ENCODE measurements at places on chromosomes 12 and 14.

- DNase-seq: no peak
Measured at GRCh38 chr12:120172053-120172452, 22.5 kb downstream of the GCN1 start.

DNA sequence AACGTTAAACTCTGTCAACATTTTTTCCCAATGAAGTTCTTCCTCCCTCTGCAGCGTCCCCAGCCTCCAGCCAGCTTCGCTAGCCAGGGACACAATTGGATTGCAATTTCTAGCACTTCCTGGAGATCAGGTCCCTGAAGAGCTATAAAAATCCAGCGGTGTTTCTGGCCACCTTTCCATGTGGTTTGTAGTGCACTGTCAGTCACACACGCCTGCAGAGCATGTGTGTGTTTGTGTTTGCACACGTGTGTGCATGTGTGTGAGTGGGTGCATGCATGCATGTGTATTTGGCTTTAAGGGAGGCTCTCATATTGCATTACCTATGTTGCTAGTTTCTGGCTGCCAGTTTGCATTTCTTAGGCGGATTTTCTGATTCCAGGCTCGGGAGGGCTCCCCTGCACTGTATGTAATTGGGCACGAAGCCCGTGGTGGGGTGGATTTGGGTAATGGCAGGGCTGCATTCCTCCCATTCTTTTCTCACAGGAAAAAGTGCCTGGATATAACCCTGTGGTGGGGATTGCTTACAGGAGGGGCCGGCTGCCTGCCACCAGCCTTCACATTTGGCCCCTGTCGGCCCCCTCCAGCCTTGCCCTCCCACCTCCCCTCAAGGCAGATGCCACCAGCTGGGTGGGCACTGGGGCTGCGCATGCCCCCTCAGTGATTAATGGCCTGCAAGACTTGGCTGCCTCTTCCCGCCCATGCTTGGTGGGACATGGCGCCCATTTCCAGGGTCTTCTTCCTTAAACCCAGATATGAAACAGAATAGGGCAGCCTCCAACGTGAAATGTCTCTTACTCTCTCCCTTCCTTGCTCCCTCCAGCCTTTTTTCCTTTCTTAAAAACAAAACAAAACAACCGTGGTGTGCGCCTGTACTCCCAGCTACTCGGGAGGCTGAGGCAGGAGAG is 74.0 kb downstream of the TSPAN9 start:
- no peak for DNase-seq

- no peak for DNase-seq
Measured at GRCh38 chr12:69096669-69097335, 142.6 kb upstream of the CPSF6 start.

DNA sequence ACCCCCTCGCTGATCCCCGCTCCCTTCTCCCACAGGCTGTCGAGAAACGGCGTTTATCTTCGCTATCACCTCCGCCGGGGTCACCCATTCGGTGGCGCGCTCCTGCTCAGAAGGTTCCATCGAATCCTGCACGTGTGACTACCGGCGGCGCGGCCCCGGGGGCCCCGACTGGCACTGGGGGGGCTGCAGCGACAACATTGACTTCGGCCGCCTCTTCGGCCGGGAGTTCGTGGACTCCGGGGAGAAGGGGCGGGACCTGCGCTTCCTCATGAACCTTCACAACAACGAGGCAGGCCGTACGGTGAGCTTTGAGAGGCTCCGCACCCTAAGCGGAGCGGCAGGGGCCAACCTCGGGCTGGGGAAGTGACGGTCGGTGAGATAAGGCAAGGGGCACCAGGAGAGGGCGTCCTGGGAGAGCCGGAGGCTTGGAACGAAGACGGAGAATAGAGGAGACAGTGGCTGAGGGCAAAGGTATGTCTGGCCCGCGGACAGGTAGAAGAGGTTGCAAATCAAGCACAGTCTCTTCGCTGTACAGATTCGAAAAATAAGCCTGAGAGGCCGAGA is 2.3 kb downstream of the WNT1 start:
- no peak for DNase-seq

- DNase-seq: no peak
Measured at GRCh38 chr12:97482143-97482693, 19.6 kb downstream of the RMST start.

GRCh38 chr12:15931590-15932053 is 20.5 kb downstream of the DERA start:
- no peak for DNase-seq

- DNase-seq: no peak
Measured at GRCh38 chr12:47820631-47821345, 1.1 kb upstream of the HDAC7 start.

- no peak for DNase-seq
Measured at GRCh38 chr14:99816217-99816616, 23.0 kb downstream of the EML1 start.

DNA sequence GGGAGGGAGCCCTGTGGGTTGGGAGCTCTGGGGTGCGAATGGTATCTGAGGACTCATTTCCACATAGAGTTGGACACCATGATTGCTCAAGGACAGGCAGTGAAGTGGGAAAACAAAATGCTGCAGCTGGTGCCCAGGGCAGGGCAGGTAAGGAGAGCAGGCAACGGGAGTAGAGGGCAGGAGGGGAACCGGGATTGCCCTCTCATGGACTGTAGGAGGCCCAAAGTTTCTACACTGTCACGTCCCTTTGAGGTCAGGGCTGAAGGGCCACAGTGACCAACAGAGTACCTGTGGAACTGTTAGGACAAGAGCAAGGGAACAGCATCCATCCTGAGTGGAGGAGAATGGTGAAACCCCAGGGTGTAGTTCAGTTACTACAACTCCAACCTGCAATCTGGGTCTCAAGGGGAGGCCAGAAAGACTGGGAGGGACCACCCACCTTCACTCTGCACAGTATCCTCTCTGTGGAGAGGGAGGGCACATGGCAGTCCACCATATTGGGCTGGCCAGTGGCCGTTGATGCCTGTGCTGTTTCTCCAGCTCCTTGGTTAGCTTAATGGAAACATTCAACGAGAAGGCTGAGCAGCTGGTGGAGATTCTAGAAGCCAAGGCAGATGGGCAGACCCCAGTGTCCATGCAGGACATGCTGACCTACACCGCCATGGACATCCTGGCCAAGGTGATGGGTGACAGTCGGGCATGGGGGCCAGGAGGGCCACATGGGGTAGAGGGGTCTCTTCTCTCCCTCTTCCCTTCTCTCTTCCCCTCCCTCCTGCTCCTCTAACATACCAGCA is 22.2 kb downstream of the CYP46A1 start:
- no peak for DNase-seq

DNA sequence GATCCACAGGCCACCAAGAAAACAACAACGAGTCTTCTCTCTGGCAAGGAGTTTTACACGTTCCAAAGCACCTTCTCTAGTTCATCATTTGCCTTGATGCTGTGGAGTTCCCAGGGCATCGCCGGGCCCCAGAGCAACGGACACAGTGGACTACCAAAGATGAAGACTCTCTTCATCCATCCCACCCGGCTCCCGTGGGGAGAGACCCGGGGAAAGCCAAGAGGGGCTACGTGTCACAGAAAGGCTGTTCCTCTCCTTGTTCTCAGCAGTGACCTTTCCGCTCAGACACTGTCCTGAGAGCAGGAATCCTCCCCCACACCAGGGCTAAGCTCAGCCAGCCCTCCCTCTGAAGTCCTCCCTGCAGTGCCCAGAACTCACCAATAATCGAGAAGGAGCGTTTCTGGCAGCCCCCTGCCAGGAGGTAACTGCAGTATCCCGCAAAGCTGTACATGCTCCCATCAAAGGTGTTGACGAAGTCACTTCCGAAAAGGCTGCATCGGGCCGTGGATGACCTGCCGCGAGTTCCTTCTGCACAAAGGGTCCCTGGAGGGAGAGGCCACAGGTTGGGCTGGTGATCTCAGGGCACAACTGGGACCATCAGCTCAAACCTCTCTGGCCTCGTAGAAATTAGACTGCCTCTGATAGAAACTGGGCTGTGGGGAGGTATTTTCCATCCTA is 3.5 kb downstream of the VWF start:
- DNase-seq: no peak

DNA sequence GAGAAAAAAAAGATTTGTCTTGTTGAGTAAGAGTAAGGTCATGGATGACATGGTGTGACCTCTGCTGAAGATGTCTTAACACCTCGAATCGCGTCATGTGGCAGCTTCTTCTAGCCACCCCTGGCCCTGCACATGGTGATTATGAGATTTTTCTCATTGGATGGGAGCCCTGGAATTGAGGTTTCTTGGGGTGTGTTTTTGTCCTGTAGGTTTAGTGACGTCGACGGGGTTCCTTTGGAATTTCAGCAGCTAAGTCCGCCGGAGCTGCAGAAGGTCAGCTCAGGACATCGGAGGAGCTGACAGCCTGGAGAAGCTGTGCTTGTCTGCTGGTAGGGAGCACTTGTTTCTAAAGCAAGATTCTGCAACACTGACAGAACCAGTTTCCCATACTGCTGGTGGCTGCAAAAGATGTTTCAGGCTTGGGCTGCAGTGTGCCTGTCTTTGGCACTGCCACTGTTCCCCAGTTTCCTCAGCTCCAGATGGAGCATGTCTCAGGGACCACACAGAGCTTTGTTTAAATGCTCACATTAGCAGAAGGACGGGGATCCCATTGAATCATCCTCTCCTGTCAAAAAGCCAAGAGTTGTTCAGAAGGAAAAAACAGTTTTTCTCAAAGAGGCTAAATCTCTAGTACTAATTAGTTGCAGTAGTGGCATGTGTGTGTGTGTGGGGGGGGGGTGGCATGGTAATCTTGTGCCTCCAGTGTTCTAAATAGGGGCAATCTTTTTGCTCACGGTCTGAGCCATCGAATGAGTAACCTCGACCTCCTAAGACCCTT is 5.2 kb upstream of the FOS start:
- DNase-seq: no peak

DNA sequence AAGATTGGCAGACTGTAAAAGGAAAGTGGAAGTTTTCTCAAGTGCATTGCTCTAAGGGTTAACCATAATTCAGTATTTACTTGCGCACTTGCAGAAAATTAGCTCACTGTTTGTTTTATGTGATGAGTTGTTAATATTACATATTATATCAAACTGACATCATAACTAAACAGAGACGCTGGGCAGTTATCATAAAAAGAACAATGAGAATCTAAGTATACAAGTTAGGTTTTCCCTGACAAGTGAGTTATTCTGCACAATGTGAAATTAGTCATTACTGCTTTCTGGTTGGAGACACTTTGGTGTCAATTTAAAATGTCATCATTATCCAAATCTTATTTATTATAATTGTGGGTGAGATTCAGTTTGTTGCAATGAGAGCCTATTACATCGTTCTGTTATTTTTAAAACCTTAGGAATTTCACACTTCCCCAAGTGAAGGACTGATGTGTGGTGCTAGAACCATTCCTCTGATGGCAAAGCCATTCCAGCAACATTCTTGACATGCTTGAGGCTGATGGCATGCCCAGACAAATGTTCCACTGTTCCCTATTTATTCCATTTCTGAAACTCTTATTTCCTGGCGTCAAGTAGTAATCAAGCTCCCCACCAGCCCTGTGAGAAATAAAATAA is 90.1 kb upstream of the FLRT2 start:
- DNase-seq: no peak

DNA sequence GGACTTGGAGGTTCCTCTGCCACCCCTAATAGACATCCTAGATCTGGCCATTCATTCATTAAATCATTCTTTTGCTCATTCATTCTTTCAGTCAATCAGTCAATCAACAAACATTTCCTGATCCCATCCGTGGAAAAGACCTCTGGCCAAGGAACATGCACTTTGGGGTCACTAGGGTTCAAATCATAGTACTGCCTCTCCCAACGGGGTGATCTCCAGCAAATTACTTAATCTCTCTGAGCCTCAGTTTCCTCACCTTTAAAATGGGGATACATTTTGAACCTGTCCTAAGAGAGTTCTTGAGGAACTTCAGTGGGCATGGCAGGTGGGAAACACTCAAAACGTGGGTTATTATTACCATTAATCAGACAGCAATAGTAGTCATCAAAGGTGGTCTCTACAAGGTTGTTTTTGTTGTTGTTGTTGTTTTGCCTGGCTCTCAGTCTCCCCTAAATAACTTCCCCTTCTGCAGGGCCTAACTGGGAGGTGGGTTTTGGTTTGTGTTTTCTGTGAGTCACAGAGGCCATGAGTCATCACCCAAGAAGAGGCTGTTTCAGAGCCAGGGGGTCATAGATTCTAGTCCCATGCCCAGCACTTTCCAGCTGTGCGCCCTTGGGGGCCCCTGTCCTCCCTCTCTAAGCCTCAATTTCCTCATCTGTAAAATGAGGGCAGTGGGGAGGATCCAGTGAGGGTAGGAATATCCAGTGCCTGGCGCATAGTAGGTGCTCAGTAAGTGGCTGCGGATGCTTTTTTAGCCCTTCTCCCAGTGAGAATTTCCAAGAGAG is 16.9 kb upstream of the FAM222A start:
- no peak for DNase-seq

GRCh38 chr14:29278301-29279263 is 512.0 kb downstream of the FOXG1 start:
- DNase-seq: no peak

GRCh38 chr14:98912655-98913054 is 359.3 kb downstream of the BCL11B start:
- DNase-seq: no peak

DNA sequence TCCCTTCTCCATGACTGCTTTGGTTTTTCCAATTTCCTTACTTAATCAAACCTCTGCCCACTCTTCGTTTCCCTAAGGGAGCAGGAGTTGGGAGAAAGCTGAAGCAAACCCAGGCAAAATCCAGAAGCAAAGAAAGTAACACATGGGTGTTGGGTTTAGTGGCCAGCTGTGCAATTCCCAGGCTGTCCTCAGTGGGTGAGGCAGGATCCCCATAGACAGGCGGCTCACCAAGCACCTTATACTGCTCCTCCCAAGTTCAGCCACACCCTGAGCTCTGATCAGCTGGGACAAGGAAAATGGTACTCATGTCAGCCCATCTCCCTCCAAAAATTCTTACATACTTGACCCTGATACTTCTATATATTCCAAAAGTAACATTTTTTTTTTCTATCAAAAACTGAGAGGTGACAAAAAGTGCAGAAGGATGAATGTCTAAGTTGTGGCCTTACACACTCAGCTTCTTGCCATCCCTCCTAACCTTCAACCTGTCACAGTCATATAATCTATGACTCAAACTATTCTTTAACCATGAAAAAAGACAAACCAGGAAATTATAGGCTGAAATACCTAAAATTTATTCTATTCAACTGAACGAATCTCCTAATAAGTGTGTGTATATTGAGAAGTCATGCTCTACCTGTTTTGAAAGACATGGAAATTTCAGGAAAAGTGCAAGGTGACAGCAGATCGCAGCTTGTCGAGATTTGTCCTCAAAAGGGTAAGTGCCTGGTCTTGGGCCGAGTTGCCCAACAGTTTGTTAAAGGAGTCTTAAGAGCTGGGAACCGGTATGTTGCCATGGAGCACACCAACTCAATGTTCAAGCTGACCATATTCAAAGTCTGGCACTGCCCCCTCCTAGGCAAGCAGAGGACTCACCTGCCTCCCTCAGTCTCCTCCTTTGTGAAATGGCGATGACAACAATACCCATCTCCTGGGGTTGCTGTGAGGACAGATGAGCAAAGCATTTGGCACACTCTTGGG is 17.6 kb upstream of the ZFP36L1 start:
- no peak for DNase-seq

DNA sequence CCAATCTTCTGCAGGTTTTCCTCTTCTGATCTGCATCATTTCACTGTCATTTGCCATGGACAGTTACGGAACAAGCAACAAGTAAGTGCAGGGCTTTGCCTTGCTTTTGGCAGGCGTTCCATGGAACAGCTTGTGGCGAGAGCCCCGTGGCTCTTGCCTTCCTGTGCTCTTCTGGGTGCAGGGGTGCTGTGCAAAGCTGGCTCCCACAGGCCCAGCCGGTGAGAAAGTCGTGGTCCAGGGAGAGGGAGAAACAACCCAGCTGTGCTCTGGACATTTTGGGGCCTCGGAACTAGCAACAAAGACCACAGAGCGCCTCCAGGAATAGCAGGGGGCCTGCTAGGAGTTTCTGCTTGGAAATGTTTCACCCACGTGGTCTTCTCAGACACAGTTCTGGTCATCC is 164.7 kb downstream of the ADGRD1 start:
- no peak for DNase-seq

- no peak for DNase-seq
Measured at GRCh38 chr12:108241986-108242703, 97.0 kb downstream of the CMKLR1 start.

Measured in anterior cingulate cortex (tissue), 58 donors.